ENCODE measurements at places on chromosomes 4 and X.

DNA sequence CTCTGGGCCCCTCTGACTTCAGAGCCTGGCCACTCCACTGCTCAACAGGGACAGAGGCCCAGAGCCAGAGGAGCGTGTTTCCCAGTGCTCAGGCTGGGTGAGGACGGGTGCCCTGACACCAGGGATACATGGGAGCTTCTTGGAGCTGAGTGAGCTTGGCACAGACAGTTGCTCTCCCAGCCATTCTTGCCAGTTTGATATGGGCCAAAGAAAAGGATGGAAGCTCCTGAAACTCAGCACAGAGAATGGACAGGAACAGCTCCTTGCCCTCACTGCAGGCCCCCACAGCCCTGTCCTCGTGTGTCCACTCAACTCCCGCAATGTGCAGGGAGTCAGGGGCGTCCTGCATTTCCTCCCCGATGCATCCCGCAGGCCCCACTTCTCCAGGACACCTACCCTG lies 38.8 kb downstream of the NSG1 start:
- no peak for DNase-seq

DNA sequence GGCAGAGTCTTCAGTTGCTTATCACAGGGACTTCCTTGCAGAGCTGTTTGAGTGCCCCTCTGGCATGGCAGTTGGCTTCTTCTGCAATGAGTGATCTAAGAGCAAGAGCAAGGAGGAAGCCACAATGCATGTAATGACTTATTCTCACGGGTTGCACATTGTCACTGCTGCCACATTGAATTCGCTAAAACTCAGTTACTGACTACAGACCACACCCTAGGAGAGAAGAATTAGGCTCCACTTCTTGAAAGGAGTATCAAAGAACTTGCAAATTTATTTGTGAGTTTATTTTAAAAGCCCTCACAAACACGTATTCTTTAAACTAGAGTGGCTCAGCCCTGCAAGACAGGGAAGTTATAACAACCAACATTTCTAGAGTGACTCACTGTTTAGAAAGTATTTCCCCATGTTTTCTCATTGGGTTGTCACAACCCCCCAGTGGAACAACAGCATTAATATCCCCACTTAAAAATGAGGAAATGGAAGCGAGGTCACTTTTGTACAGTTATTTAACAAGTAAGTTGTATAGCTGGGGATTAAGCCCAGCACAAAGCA lies 32.4 kb upstream of the RBPJ start:
- no peak for DNase-seq

- no peak for DNase-seq
Observed at GRCh38 chr4:65651751-65652150, 18.5 kb downstream of the EPHA5 start.

DNA sequence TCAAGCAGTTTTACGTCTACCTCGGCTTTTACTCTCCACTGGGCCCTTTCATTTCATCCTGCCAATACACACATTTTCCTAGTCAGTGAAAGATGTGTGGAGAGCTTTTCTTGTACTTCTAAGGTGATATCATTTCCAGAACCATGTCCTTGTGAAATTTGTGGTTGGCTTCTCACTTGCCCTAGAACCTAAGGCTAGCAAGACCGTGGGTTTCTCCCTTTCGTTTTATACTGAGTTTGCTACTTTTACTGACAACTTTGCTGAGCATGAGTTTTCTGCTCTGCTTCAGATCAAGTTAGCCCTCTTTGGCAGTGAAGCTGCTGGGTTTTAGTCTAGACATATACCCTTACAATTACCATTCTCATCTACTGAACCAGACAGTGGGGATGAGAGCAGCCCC lies 95.7 kb upstream of the FRMPD4 start:
- no peak for DNase-seq

- no peak for DNase-seq
Observed at GRCh38 chr4:138773321-138773720, 242.3 kb upstream of the NOCT start.

- DNase-seq: no peak
Observed at GRCh38 chrX:6644411-6644810, 109.5 kb upstream of the VCX3A start.

DNA sequence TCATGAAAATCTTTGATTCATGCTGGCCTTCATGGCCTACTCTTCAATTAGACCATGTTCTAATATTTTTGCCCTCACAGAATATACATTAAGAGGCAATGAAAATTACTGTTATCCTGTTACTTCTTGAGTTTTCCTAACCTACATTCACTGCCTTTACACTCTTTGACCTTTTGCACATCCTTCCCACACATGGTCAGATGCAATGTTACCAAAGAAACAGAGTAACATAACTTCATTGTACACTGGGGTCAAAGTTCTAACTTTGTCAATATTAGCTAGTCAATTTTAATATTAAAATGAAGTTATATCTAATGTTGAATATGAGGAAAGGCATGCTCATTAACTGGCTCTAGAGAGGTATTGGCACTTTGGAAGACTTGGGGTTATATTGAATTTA lies 284.8 kb downstream of the TEX13C start:
- DNase-seq: no peak

DNA sequence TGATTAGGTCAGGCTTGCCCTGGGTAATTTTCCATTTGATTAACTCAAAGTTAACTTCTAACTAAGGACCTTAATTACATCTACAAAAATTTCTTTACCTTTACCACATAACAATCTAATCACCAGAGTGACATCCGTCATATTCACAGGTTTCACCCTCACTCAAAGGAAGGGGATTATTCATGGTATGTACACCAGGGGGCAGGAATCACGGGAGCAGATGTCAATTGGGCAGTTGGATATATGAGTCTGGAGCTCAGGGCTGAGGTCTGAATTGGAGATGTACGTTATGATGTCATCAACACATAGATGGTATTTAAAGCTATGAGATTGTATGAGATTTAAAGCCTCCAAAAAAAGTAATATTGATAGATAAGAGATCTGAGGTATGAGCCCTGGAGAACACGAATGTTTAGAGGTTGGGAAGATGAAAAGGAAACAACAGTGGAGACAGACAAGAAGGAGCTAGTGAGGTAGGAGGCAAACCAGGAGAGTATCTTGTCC lies 52.9 kb downstream of the PGRMC1 start:
- DNase-seq: no peak

- no peak for DNase-seq
Observed at GRCh38 chr4:72314869-72315268, 254.2 kb downstream of the ADAMTS3 start.

GRCh38 chr4:114875630-114876029 lies 237.8 kb downstream of the NDST4 start:
- DNase-seq: no peak

DNA sequence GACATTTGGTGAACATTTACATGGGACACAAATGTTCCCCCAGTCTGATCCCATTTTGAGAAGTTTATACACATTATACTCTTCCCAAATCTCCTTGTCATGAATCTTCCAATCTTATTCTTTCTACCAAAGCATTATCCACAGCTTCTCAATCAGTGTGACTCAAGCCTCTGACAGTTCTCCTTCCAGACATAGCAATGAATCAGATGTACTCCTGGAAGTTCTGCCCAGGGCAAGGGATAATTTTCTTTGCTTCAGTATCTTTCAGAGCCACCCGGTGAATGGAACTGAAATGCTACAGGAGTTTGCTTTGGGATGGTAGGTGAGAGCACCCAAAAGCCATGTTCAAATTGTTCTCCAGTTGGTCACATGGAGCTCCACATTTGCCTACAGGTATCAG lies 145.5 kb downstream of the ANXA5 start:
- DNase-seq: no peak

GRCh38 chr4:99383833-99384392 lies 31.4 kb upstream of the ADH1C start:
- DNase-seq: no peak

GRCh38 chr4:145315811-145316225 lies 135.4 kb upstream of the OTUD4 start:
- DNase-seq: no peak

- DNase-seq: no peak
Observed at GRCh38 chr4:101160792-101161592, 186.3 kb downstream of the PPP3CA start.

- peak; percentile 25 for DNase-seq
Observed at GRCh38 chrX:82196866-82197265, 995.0 kb downstream of the SH3BGRL start.

GRCh38 chr4:89820010-89820409 lies 17.0 kb downstream of the SNCA start:
- DNase-seq: no peak

DNA sequence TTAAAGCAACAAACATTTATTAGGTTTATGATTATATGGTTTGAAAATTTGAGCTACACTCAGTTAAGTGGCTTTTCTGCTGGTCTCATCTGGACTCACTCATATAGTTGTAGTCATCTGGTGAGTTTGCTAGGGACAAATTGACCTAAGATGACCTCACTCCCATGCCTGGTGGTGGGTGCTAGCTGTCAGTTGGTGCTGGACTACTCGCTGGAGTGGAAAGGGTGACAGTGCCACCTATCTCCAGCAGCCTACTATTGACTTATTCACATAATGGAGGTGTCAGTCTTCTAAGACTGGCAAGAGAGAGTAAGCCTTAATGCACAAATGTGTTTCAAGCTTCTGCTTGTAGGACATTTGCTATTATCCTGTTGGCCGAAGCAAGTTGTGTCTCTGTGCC lies 88.2 kb downstream of the TASL start:
- DNase-seq: no peak

GRCh38 chr4:2768921-2769336 lies 12.8 kb upstream of the TNIP2 start:
- DNase-seq: no peak

GRCh38 chr4:7007142-7007907 lies 35.8 kb upstream of the TADA2B start:
- DNase-seq: no peak

DNA sequence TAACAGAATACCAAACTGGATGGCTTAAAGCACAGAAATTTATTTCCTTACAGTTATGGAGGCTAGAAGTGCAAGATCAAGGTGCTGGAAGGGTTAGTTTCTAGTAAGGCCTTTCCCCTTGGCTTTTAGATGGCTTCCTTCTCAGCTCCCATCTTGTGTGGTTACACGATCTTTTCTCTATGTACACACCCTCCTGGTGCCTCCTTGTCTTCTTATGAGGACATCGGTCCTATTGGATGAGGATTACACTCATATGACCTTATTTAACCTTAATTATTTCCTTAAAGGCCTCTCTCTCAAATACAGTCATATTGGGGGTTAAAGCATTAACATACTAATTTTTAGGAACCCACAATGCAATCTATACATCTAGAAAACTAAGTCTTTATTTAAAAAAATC lies 787.9 kb upstream of the GALNTL6 start:
- no peak for DNase-seq

DNA sequence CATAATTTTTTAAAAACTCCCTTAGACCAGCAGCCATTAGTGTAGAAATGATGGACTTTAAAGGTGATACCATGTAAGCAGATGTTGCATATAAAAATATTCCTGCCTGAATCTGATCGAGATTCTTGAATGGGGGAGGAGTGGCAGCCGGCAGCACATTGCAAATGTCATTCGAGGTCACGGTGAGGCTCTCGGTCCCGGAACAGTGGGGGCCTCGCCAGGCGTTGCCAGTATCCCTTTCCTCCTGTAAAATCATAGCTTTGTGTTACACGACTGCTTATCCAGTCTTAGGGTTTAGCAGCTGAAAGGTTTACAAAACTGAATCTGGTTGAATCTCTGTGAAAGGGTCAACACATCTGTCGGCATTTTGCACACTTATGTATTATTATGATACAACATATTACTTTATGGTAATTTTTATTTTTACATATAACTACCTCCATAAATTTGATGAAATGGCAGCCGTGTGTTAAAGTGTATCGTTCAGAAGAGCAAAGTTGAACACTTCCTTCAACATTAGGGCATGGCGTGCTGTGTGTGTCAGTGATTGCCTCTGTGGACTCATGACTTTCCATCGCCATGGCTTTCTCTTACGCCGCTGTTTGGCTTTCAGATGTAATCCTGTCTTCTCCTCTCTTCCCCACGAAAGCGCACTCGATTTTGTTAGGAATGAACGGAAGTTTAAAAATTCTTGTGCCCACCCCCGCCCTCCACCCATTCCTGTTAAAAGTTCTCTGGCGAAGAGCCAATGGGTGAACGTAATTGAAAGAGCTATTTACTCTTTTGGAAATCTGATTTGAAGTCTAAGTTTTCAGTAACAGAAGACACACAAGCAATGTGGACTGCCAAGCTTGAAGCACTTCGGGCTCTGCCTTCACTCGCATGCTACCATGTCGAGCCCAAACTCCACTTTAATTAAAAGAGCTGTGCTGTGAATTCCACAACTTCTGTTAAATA lies 114.8 kb downstream of the STOX2 start:
- DNase-seq: no peak

DNA sequence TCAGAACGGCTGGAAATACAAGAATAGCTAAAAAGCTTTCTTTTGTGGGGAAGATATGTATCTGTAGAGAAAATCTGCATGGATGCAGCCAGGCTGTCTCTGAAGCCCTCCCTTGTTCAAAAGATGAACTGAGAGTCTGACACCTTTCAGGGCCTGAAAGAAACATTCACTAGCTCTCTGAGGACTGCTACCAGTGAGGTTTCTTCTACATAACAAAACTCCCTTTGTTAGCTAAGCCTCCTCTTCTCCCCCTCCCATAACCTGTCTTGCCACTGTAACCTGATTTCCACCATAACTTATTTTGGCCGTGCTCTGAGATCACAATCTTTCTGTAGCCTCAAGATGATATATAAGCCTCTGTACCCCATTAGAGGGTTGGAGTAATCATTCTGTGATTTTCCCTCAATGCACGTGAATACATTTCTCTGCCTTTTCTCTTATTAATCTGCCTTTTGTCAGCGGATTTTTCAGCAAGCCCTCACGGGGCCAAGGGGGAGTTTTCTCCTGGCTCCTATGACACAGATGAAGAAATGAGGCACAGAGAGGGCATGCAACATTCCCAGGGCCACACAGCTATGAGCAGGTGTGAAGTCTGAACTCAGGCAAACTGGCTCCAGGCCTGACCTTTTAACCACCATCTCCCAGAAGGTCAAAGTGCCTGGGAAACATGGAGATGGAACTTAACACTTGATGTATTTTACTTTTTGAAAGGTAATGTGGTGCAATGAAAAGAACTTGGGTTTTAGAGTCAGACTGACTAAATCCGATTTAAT lies 161.6 kb upstream of the PRDX4 start:
- no peak for DNase-seq

DNA sequence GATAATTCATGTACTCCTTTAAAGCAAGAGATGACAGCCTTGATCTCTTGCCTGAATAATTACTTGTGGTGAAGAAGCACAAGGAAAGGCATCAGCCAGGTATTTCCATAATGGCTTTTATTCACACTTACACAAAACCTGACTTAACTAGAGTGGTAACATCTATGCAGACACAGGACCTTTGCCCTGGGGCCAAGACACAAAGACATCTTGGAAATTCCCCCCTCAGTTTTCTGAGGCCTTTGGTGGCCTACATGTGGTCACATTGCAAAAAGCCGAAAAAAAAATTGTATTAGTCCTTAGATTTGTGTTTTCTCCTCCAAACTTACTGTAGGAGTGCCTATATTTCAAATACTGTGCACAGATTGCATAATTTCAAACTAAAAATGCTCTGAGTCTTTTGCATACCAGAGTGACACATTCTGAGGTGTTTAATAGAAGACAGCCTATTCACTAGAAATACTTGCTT lies 172.4 kb downstream of the PDGFC start:
- no peak for DNase-seq

GRCh38 chr4:123505095-123506010 lies 108.8 kb downstream of the SPRY1 start:
- no peak for DNase-seq

- DNase-seq: peak; percentile 46
Observed at GRCh38 chrX:40096395-40097091, 1.2 kb downstream of the BCOR start.

- no peak for DNase-seq
Observed at GRCh38 chr4:113467581-113467980, 294.0 kb downstream of the CAMK2D start.

Data from T47D (cell line).